Hepatocyte (in vitro differentiated cells): ENCODE measurements at places on chromosomes 7 and 10.

GRCh38 chr10:30047430-30047829 lies 12.0 kb downstream of the JCAD start:
- no peak for DNase-seq

GRCh38 chr7:30650421-30650808 lies 31.8 kb downstream of the CRHR2 start:
- no peak for DNase-seq

GRCh38 chr10:124952123-124952522 lies 10.2 kb downstream of the ZRANB1 start:
- DNase-seq, result no peak

- DNase-seq, result no peak
Observed at GRCh38 chr10:51472154-51472553, 227.2 kb downstream of the CSTF2T start.
